ENCODE measurements at places on chromosomes 12 and 14.
A peak's percentile ranks its signal among the peaks of the same experiment; 100 is the strongest.

- DNase-seq: no peak
Measured at GRCh38 chr14:56153267-56153666, 35.1 kb downstream of the PELI2 start.

DNA sequence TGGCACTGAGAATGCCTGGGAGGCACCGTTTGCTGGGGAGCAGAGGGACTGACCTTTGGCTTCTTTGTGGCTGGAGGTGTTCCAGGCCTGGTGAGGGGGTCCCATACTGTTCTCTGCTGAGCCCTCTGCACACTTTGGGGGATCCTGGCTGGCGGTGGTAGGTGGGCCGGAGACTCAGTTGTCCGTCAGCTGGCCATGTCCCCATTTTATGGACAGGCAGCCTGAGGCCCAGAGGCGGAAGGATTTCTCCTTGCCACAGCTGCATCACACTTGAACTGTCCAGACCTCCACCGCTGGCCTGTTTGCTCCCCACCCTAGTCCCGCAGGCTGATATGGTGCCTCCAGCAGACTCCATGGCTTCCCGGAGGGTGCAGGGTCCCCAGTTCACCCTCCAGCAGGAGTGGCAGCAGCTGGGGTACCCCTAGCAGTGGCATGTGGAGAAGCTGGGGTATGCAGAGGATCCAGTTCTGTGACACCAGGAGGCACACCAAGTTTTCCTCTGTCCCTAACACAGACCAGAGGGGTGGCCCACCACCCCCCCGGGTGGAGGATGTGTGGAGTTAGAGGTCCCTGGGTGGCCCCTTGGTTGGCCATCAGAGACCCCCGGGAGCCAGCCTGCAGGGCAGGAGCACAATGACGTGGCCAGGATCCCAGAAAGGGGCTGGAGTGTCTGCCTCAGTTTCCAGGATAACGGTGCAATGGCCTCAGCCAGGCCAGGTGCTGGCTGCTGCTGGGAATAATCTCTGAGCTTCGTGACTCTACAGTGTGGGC lies 14.8 kb downstream of the SLC25A29 start:
- no peak for DNase-seq

DNA sequence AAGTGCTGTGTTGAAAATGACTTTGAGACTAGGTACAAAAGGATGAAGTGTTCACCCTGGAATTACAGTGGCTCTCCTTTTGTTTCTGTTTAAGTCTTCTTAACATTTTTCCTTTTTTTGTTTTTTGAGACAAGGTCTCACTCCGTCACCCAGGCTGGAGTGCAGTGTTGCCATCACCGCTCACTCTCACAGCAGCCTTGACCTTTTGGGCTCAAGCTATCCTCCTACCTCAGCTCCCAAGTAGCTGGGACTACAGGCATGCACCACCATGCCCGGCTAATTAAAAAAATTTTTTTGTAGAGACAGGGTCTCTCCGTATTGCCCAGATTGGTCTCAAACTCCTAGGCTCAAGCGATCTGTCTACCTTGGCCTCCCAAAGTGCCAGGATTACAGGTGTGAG lies 20.1 kb downstream of the ERC1 start:
- no peak for DNase-seq

DNA sequence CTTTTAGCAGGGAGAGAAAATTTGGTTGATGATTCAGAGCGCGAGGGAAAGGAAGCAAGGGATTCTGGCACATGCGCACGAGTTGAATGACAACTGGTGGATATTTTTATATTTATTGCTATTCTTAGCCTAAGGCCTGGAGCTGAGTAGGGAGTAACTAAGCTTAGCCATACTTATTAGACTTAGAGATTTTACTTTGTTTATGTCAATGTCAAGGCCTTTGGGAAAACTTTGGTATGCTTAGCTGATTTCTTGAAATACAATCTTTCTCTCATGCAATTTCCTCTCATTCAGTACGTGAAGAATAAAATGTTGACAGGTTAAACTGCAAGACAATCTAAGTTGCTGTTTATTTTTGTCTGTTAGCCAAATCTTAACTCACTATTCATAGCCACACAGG lies 101.1 kb downstream of the CRADD start:
- DNase-seq: peak; percentile 88

DNA sequence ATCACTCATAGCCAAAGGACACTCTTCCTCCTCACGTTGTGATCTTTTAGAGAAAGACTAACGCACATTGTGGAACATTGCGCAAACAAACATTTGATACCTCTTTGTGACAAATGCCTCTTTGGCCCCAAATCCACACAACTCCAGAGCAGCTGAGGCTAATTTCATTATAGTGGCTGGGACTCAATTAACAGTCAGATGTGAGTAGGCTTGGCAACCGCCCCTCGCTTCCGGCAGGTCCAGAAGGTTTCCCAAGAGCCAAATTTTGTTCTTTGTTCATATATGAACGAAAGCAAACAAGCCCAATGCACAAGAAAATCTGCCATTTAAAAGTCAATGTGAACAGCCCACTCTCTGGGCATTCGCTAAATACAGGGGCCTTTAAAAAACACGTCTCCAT lies 273.9 kb downstream of the GLT1D1 start:
- no peak for DNase-seq

GRCh38 chr14:51630987-51631386 lies 20.7 kb upstream of the FRMD6 start:
- DNase-seq: no peak

GRCh38 chr14:41916313-41916712 lies 309.6 kb downstream of the LRFN5 start:
- no peak for DNase-seq

DNA sequence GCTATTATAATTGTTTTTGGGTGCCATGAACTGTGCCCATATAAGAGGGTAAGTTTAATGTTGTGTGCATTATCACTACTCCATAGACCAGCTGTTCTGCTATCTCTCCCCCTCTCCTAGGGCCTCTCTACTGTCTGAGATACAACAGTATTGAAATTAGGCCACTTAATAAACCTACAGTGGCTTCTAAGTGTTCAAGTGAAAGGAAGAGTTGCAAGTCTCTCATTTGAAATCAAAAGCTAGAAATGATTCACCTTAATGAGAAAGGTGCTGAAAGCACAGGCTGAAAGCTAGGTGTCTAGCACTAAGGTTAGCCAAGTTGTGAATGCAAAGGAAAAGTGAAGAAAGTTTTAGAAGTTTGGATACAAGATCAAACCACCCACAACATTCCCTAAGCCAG lies 168.0 kb downstream of the SLC16A7 start:
- no peak for DNase-seq

DNA sequence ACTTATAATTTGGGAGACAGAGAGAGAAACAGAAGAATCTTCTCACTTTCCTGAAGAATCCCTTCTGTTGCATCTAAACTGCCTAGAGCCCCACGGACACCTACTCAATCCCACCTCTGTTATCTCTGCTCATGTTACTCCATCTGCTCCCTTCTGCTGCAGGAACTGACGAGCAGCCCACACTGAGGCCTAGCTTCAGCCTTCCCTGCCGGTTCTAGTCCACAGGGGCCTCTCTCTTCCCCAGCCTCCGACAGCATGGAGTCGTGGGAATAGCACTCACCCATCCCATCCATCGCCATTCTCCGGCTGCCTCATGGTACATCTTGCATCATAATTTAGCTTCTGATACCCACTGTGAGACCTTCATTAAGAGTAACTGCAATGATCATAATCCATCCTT lies 4.0 kb downstream of the RAB15 start:
- no peak for DNase-seq

DNA sequence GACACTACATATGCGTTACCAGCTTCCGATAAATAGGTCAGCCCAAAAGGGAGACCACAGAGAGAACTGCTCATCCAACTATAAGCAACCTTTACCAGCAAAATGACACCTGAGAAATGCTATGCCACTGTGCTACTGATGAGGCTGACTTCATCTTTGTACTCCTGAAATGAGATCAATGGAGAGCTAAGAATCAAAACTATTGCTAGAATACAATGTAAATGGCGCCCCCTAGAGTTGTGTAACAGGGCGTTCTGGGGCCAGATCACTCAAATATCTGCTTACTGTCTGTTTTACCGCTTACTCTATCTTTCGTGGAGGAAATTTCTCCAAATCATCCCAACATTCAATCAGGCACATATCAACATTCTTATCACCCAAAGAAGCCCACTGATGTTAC lies 4.6 kb downstream of the ZNF384 start:
- no peak for DNase-seq

GRCh38 chr12:79455286-79455685 lies 235.5 kb downstream of the PAWR start:
- no peak for DNase-seq

DNA sequence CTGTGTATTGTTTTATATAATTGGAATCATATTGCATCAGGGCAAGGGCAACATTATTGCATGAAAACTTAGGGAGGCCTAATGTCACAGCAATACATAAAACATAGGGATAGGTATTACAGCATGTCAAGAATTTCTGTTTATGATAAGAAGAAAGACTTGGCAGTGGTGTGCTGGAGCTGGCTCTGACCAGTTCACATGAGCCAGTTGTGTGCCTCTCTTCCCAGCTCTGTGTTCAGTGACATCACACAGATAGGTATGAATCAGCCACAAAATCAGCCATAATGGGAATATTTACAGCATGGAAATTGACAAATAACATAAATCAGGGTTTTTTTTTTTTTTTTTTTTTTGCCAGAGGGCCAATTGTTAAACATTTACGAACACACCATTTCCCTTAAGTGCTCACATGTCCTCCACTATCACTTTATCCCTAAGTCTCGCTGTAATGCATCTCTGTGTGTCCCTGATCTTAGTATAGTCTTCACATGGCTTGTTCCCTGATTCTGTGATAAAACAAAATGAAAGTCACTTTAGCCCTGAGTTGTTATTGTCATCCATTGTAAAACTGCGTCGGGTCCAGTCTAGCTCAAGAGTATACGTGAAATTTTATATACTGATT lies 31.9 kb upstream of the ACSM4 start:
- no peak for DNase-seq

DNA sequence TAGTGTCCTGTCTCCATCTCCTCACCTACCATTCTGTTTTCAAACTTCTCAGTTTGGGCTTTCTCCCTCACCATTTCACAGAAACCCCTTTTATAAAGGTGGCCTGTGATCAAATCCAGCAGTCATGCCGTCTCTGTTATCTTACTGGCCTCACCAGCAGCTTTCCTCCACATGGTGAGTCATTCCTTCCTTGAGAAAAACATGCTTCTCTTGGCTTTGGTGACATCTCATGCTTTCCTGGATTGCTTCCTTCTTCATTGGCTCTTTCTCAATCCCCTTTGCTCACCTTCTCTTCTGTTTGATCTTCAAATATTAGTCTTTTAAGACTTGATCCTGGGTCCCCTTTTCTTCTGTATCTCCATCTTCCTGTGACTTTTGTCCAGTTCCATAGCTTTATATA lies 164.9 kb downstream of the ANO4 start:
- peak; percentile 39 for DNase-seq
